ENCODE measurements at places on chromosomes 4 and X. TPM values are rescaled to one million over a fixed set of nuclear protein-coding genes. Genes with fewer than 3 reads are reported as not detected.

TMPRSS11D gene
- total RNA-seq = not detected

DNA sequence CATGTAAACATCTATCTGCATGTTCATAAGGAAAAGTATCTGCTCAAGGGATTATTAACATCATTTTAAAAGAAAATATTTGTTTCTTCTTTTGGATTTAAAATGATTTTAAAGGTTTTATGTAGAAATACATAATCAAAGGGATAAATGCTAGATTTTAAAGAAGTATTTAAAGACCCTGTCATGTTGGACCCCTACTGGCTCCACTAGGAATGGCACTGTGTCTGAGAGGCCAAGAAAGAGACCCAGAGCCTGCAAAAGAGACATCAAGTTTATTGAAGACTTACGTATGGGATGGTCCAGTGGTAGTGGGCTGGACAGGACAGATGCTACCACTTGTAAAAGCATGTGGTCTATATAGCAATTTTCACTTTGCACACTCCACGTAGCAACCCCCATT, 78.7 kb upstream of the PCDH18 start:
- no peak for DNase-seq

DNA sequence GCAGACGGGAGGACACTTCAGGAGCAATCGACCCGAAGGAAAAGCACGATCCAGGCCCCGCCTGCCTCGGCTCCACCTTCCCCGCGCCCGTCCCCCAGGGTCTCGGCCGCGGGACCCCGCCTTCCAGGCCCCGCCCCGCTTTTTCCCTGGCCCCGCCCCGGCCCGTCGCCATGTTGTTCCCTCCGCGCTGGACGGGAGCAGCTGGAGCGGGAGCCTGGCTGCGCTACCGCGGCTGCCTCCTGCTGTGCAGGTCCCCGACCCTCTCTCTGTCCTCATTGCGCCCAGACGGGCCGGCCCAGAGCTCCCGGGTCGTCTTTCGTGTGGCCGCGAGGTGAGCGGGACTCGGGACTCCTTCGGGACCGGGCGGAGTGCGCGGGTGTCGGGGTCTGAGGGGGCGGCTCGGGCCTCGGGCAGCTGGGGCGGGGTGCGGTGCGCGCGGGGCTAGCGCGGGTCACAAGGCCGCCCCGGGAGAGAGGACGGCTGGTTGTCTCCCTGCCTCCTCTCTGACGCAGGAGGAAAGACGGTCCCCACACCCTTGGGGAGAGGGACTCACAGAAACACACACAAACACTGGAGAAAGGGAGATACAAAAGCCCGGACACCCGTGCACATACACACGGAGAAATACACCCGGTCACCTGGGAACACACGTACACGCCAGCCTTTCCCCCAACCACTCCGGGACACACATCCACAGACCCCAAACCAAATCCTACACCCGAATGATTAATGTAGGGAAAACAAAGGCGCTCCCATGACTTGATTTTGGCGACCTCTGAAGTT, at the start of gene RAB9A:
Gene RAB9A (plus strand): TSS at position 171 of the 783 bp plus-strand sequence. CDS start 19,619 bp downstream, outside the sequence.
- DNase-seq = peak; percentile 81

DNA sequence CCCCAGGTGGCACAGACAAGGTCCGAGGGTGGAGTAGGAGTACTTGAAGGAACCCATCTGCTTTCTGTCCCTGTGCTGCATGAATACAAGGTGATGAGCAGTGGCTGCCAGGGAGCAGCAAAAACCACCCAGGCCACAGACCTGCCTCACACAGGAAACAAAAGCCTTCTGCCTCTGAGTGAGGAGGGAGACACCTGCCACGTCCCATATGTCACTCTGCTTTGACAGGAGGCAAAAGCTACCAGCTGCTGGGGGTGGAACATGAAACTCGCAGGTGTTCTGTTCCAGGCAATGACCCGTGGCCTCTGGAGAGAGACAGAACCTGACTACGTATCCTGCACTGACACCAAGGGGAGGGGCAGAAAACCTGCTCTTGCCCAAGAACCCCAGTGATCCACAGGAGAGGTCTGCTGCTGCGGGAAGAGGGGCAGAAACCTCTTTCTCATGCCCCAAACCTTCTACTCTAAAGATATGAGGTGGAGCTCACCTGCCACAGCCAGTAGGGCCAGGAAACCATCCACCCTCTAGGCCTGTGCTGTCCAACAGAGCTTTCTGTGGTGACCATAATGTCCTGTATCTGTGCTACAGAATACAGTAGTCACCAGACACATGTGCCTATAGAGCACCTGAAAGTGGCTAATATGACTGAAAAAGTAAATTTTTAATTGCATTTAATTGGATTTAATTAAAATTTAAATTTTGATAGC, 172.9 kb downstream of the PRDM5 start:
- no peak for DNase-seq

TMSB15C gene
- total RNA-seq = 43.2 TPM

GRCh38 chr4:77453911-77454310, 151.7 kb upstream of the CXCL13 start:
- no peak for DNase-seq

DNA sequence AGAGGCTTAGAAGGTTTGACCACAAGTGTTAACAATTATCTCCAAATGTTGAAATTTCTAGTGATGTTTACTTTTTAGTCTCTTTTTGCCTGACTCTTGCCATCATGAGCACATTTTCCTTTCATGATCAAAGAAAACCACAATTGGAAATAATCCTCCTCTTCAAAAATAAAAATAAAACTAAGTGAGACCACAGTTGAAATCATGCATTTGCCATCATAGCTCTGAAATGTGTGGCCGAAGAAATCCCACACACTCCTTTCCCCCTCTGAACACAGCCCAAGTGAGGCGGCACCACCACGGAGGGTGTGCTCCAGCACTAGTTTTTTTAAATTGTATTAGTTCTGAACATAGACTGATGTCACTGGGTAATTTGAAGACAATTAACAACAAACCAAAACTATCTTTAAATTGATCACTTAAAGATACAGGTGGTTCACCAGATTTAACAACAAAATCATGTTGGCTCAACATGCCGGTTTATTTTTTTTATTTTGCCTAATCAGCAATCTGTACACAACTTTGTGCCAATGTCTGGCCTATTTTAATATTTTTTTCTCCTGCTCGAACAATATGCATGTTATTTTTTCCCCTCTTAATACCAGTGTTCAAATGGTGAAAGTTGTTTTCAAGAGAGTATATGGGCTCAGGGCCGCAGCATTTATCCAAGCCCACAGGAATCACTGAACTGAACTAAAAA, 17.6 kb downstream of the APBB2 start:
- no peak for DNase-seq

GRCh38 chr4:166838975-166839614, 395.2 kb downstream of the SPOCK3 start:
- no peak for DNase-seq

CXXC4 gene
- total RNA-seq = 68.1 TPM

DNA sequence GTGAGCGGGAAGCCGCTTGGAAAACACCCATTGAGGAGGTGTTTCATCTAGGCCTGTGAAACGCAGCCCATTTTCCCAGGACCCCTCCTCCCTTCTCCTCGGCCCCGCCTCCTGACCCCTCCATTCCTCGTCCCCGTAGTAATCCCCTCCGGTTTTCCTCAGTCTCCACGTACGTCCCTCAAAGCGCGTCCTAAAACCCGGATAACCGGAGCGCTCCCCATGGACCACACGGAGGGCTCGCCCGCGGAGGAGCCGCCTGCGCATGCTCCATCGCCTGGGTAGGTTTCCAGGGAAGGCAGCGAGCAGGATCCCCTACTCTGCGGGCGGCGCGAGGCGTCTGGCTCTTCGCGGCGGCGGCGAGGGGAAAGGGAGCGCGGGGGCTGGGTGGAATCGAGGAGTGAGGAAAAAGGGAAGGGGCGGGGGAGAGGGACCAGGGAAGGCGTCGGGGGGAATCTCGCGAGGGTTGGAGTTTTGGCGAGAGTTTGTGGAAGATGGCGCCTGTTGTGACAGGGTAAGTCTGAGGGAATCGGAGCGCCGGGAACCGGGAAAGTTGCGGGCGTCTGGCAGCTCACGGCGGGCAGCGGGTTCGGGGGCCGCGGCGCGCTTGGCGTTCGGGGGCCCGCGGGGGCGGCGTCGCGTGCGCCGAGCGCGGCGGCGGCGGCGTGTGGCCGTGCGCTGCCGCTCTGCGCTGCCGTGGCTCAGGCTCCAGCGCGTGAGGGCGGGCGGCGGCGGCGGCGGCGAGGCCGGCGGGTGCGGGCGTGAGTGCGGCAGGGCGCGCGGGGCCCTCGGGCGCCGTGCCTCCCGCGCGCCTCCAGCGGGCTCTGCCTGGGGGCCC, at the start of gene RBPJ:
Gene RBPJ (plus strand): TSS at position 477 of the 835 bp plus-strand sequence. CDS start 15 bp downstream, at position 492.
- DNase-seq = peak; percentile 83

DNA sequence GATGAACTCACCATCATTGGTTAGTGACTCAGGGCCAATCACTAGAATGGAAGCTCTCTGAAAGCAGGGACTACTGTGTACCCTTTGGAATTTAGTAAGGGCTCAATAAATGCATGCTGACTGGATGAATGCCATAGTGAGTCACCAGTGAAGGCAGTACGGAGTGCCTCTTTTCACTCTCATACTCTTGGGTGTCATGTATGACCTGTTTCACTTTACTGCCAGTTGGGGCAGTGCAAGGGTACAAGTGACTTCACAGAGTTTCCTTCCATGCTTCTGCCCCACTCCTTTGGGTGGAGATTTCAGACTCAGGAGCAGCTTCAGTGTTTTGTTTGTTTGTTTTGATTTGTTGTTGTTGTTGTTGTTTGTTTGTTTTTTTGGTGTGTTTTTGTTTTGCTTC, 57.7 kb downstream of the SOX3 start:
- no peak for DNase-seq

GRCh38 chr4:41070516-41071281, 143.6 kb downstream of the APBB2 start:
- no peak for DNase-seq

DNA sequence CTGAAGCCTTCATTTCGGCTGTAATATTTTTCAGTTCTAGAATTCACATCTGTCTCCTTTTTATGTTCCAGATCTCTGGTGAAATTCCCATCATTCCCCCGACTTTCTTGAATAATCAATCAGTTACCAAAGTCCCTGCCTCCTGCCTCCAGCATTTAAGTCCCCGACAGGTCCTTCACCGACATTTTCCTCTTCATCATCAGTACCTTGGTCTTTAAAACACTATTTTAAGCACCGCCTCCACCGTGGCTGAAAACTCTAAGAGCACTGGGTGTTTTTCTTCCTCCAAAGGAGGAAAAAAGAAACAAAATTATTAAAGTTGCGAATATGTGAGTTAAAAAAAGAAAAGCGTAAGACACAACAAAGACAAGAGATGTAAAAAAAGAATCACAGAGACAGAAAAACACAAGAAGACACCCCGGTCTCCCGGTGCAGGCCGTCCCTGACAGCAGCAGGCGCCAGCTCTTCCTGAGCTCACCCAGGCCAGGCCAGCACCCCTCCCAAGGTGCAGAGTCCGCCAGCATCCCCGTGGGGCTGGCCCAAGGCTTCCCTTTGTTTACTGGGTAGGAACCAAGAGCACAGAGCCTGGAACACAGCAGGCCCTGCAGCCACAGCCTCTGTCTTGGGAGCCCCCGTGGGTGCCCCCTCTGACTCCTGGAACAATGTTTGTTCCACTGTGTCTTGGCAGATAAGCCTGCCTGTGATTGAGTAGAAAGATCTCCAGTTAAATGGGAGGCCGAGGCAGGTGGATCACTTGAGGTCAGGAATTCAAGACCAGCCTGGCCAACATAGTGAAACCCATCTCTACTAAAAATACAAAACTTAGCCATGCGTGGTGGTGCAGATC, 49.3 kb upstream of the CPLX1 start:
- DNase-seq = no peak

Measured in frontal cortex (tissue), 4 donors.